ENCODE measurements at places on chromosomes 13 and 19.

GRCh38 chr19:8366121-8366581 lies 2.2 kb downstream of the ANGPTL4 start:
- no peak for DNase-seq

DNA sequence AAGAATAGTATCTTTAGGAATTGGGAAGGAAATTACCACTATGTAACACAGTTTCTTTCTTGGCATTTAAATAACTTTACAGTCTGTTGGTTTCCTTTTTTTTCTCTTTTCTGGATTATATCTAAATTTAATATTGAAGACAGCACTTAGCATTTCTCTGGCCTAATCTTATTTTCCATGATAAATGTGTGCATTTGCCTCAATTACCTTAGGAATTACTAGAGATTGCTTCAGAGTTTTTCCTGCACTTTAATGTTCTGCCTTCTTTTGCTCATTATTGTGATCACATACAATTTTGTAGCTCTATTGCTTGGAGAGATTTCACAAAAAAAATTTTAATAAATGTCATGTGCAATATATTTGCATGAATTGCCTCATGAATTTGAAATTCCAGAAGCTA lies 25.1 kb downstream of the DCT start:
- DNase-seq, result no peak

DNA sequence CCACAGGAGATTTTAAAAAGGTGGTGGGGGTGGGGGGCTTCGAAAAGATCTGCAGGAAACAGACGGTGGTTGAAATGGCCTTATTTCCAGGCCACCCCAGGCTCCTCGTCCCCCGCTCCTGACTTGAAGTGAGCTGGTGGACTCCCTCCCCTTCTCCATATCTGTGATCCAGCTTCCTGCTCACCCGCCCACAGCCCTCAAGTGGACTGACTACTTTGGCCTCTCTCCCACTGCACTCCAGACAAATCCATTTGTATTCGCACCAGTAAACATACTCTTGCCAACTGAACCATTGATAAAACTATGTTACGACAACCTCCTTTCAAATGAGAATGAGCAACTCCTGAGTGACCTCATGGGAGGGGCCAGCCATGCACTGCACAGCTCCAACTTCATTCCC lies 259.5 kb downstream of the COL4A1 start:
- DNase-seq, result peak; percentile 74

DNA sequence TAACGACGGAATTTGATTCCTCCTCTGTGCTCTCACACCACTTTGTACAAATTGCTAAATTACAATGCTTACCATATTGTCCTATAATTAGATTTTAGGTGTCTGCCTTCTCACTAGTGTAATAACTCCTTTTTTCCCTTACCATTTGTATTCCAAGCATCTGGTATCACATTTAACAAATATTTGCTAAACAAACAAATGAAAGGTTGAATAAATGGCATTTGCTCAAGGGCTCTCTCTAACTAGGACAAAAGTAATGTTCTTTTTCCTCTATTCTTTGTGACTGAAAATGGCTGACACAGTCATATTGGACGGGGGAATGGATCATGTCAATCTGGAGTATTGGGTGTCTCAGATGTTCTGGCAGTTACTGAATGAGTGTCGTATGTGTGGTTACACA lies 99.7 kb downstream of the ENOX1 start:
- DNase-seq, result no peak

All from SJSA1 (cell line).